Panc1 (cell line): ENCODE measurements at places on chromosomes 2 and 18. TPM values are rescaled to one million over a fixed set of nuclear protein-coding genes. Genes with fewer than 3 reads are reported as not detected.

The CPLX4 gene
- total RNA-seq, result not detected

The IL1R2 gene
- 0.15 TPM for total RNA-seq

The CRYGD gene
- not detected for total RNA-seq

DNA sequence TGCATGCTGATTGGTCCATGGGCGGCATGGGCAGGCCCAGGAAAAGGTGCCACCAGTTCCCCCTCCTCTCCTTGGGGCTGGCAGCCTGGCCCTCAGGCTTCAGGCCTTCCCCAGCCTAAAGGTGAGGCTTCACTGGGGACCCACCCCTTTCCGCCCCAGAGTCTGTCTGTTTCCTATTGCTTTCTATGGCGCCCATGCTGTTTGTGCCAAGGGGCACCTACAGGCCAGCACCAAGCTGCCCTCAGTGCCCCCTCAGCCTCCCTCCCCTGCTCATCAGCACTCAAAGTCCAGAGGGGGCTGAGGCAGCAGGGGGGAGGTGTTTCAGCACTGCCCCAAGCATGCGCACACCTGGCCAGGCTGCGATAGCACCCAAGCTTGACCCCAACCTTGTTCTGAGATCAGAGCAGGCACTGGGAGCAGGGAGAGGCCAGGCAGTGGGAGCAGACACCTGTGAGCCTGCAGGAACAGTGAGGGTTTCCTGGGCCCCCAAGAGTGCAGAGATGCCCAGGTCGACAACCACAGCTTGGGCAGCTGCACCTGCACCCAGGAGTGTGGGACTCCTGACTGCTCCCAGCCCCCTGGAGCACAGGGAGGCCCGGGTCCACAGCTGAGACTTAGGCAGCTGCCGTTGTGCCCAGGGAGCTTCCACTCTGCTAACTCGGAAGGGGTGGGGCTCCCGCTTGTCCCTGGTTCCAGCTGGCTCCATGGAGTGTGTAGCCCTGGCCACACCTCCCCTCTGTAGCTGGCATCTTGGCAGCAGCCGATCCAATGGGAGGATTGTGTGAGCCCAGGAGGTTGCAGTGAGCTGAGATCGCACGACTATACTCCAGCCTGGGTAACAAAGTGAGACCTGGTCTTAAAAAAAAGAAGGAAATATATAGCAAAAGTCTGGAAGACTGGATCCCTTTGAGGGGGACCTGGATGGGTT is 69.1 kb downstream of the NCAPH start:
- H3K4me1 ChIP-seq, result peaks cover 34% of the 10 kb centered on the region
- H3K27me3 ChIP-seq, result no peaks in the 10 kb centered on the region
- H3K27ac ChIP-seq, result no peak overlapping the region
- no peak for DNase-seq
- no peaks in the 10 kb centered on the region for H3K36me3 ChIP-seq
- H3K4me3 ChIP-seq, result no peak overlapping the region

DNA sequence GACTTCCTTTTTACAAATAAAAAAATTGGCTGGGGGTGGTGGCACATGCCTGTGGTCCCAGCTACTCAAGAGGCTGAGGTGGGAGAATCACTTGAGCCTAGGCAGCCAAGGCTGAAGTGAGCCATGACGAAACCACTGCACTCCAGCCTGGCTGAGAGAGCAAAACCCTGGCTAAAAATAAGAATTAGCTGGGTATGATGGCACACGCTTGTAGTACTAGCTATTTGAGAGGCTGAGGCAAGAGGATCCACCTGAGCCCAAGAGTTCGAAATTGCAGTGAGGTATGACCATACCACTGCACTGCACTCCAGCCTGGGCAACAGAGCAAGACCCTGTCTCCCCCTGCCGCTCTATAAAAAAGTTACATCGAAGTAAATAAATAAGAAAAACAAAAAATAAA is 33.7 kb downstream of the GFPT1 start:
- H3K36me3 ChIP-seq, result peaks cover 37% of the 10 kb centered on the region
- no peak overlapping the region for H3K4me3 ChIP-seq
- no peaks in the 10 kb centered on the region for H3K4me1 ChIP-seq
- DNase-seq, result no peak
- H3K27me3 ChIP-seq, result no peaks in the 10 kb centered on the region

DNA sequence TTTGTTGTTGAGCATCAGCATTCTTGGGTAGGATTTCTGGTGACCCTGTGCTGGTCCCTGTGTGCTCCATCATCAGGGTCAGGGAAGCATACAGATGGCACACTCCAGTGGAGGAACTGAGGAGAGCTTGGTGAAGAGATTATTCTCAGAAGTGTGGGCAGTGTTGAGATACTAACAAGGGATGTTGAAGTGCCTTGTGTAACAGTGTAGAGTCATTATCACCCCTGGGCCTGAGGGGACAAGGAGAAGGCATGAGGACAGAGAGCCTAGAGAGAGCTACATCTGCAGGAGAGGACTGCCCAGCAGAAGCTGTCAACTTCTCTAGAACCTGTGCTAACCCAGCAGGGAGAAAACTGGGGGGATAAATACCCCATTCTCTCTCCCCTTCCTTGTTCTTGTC is 189.0 kb downstream of the PLCL1 start:
- H3K4me1 ChIP-seq, result no peaks in the 10 kb centered on the region
- no peaks in the 10 kb centered on the region; the same call in 1 of the 2 replicates for H3K27me3 ChIP-seq
- no peak overlapping the region for H3K4me3 ChIP-seq

DNA sequence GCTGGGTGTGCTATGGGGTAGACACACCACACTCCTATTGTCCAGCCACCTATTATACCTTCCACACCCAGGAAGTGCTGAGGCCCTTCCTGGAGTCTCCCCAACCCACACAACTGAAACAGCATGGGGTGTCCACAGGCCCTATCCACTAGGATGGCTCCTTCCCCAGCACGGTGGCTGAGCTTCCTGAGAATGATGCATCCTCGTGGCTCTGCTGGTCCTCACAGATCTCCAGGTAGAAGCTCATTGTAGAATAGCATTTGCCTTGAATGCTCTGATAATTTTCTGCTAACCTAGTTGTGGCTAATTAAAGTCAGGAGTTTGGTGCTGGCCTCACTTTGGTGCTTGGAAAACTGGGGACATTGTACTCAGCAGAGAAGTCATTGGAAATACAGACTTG is 182.6 kb downstream of the ANKRD30B start:
- H3K36me3 ChIP-seq, result no peaks in the 10 kb centered on the region
- H3K27ac ChIP-seq, result no peak overlapping the region

GRCh38 chr2:23584054-23584745 is 199.2 kb downstream of the KLHL29 start:
- H3K4me1 ChIP-seq, result no peaks in the 10 kb centered on the region
- no peak for DNase-seq
- no peaks in the 10 kb centered on the region for H3K36me3 ChIP-seq
- no peaks in the 10 kb centered on the region for H3K27me3 ChIP-seq

DNA sequence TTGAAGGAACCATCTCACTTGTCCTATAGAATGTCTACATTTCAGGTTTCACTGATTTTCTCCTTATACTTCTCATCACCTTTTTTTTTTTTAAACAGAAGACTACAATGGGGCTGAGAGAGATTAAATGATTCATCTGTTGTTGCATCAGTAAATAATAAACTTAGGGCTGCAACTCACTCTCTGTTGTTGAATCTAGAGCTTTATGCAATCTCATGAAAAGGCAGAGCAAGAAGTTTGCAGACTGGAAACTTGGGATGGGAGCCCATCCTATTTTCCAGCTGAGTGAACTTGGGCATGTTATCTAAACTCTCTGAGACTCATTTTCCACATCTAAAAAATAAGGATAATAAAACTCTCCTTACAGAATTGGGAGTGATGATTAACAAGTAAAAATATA is 58.4 kb downstream of the PDE1A start:
- no peaks in the 10 kb centered on the region for H3K36me3 ChIP-seq
- no peak for DNase-seq
- H3K4me1 ChIP-seq, result peaks cover 4% of the 10 kb centered on the region; the same call in 1 of the 2 replicates
